ENCODE measurements at places on chromosomes 5 and 9.
A peak's percentile ranks its signal among the peaks of the same experiment; 100 is the strongest.

- DNase-seq, result peak; percentile 74
- no peaks in the 10 kb centered on the region for H3K27me3 ChIP-seq
- H3K4me1 ChIP-seq, result peaks cover 77% of the 10 kb centered on the region
- peaks cover 26% of the 10 kb centered on the region for H3K36me3 ChIP-seq
- H3K4me3 ChIP-seq, result peak overlapping the region; percentile 88
- peak overlapping the region; percentile 96 for H3K27ac ChIP-seq
Measured at GRCh38 chr9:131734165-131734610, 5.7 kb downstream of the RAPGEF1 start.

GRCh38 chr9:13278023-13278367 lies 1.5 kb downstream of the MPDZ start:
- peaks cover 11% of the 10 kb centered on the region for H3K27me3 ChIP-seq
- H3K36me3 ChIP-seq, result no peaks in the 10 kb centered on the region
- no peak overlapping the region for H3K4me3 ChIP-seq
- DNase-seq, result no peak
- no peak overlapping the region for H3K27ac ChIP-seq

DNA sequence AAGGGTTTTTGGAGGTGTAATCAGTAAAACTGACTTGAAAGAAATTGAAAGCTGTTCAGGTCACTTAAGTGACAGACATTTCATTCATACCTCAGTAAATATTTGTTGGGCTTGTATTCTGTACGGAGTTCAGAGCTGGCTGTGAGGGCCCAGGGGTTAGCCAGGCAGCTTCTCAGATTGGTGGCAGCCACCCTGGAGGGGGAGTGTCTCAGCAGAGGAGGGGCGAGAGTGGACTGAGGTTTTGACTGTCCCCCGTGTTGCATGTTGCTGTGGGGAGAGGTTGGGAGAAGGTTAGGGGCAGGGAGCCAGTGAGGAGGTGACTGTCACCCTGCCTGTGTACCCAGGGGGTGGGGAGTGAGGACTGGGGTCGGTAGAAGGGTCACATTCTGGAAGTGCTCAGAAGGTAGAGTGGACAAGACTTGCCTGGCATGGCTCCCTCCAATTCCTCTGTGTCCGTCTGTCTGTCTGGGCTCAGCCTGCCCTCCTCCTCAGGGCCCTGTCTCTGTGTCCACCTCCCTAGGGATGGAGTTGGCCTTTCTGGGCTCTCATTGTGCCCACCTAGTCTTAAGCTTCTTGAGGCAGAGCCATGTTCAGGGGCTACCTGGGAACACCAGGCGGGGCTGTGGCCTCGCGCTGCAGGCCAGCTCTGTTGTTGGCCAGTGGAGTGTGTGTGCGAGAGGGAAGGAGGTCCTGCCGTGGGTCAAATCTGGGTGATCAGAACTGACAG lies 4.4 kb downstream of the PHF2 start:
- peaks cover 13% of the 10 kb centered on the region for H3K4me1 ChIP-seq
- H3K4me3 ChIP-seq, result no peak overlapping the region
- H3K36me3 ChIP-seq, result peaks cover 21% of the 10 kb centered on the region
- no peaks in the 10 kb centered on the region for H3K27me3 ChIP-seq
- no peak overlapping the region for H3K27ac ChIP-seq
- DNase-seq, result peak; percentile 33

DNA sequence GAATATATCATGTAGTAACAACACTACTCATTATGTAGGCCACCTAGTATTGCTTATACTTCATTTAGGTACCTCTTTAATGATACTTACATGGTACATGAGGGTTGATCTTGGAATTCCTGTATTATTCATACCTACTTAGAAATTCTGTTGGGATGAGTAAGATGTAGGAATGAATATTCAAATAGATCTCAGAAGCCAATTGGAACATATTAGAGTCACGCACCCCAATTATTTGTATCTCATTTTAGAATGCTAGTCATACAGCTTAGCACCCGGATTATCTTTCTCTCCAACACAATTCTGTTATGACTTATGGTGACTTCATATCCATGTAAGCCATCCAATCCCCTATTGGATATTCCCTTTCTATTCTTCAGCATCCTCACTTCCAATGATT lies 106.7 kb upstream of the SH3GL2 start:
- H3K36me3 ChIP-seq, result no peaks in the 10 kb centered on the region
- H3K27ac ChIP-seq, result no peak overlapping the region
- no peaks in the 10 kb centered on the region for H3K4me1 ChIP-seq
- no peak overlapping the region for H3K4me3 ChIP-seq
- DNase-seq, result no peak

- no peaks in the 10 kb centered on the region for H3K27me3 ChIP-seq
- no peak for DNase-seq
- no peaks in the 10 kb centered on the region for H3K4me1 ChIP-seq
Measured at GRCh38 chr5:139725073-139725830, 70.4 kb upstream of the PSD2 start.

GRCh38 chr5:142079306-142079721 lies 29.3 kb upstream of the NDFIP1 start:
- peaks cover 10% of the 10 kb centered on the region for H3K4me1 ChIP-seq
- H3K4me3 ChIP-seq, result no peak overlapping the region
- no peak for DNase-seq
- no peak overlapping the region for H3K27ac ChIP-seq
- H3K27me3 ChIP-seq, result peaks cover 6% of the 10 kb centered on the region

DNA sequence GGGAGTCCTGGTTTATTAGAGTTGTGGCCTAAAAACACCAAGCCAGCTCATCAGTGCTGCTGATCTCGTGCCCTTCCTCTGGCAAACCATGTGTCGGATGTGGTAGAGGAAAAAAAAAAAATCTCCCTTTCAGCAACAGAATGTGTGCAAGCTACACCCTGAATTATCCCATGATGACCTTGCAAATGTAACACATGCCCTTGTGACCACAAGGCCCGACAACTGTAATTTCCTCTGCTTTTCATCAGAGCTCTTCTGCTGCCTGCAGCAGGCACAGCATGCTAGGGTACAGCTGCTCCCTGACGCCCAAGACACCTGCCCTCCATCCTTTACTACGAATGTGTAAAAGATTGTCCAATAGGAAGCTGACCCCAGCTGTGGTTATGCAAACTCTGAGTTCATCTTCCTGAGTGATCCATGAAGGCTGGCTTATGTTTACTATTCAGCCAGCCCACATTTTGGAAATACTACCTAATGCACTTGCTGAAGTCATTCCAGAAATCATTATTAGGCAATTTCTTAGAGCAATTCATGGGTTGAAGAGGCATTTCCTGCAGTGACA lies 14.6 kb upstream of the BNC2 start:
- H3K27ac ChIP-seq, result no peak overlapping the region
- DNase-seq, result no peak
- no peak overlapping the region for H3K4me3 ChIP-seq
- no peaks in the 10 kb centered on the region for H3K36me3 ChIP-seq
- H3K4me1 ChIP-seq, result peaks cover 3% of the 10 kb centered on the region

DNA sequence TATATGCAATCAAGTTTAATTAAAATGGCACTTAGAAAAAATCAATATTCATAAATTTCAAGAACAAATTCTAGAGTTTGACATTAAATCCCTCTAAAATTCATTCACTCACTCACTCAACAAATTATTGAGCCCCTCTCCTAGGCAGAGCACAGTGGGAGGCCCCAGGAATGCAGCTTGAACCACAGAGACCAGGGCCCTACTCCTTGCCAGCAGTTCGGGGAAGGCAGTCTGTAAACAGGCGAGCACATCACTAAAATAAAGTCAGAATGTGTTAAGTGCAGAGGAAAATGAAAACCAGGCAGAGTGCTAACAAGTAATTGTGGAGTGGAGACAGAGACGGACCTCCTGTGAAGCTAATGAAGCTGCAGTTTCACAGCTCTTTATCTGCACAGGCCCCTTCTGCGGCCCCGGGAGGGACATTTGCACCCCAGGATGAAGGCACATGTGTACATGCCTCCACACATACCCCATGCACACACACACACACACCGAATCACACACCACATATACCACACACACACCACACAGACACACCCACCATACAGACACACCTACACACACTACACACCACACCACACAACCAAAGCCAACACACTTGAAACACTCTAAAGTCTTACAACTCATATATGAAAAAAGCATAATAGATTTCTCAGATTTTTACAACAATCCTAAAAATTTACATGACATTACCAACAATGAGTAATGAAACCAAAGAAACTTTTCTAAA lies 40.5 kb downstream of the BHMT start:
- DNase-seq, result no peak
- no peaks in the 10 kb centered on the region for H3K4me1 ChIP-seq
- peaks cover 2% of the 10 kb centered on the region for H3K27me3 ChIP-seq
- no peak overlapping the region for H3K4me3 ChIP-seq
- no peaks in the 10 kb centered on the region for H3K36me3 ChIP-seq

GRCh38 chr9:99718631-99719030 lies 103.1 kb upstream of the NR4A3 start:
- H3K4me1 ChIP-seq, result peaks cover 40% of the 10 kb centered on the region
- no peak for DNase-seq
- no peaks in the 10 kb centered on the region for H3K27me3 ChIP-seq

GRCh38 chr5:37846786-37847310 lies 7.0 kb upstream of the GDNF start:
- H3K4me1 ChIP-seq, result peaks cover 3% of the 10 kb centered on the region
- no peak overlapping the region for H3K27ac ChIP-seq
- H3K4me3 ChIP-seq, result no peak overlapping the region
- no peaks in the 10 kb centered on the region for H3K36me3 ChIP-seq
- peaks cover 52% of the 10 kb centered on the region for H3K27me3 ChIP-seq

GRCh38 chr9:70805949-70806348 lies 315.5 kb downstream of the TRPM3 start:
- no peak for DNase-seq
- no peak overlapping the region for H3K27ac ChIP-seq
- peaks cover 3% of the 10 kb centered on the region for H3K27me3 ChIP-seq

DNA sequence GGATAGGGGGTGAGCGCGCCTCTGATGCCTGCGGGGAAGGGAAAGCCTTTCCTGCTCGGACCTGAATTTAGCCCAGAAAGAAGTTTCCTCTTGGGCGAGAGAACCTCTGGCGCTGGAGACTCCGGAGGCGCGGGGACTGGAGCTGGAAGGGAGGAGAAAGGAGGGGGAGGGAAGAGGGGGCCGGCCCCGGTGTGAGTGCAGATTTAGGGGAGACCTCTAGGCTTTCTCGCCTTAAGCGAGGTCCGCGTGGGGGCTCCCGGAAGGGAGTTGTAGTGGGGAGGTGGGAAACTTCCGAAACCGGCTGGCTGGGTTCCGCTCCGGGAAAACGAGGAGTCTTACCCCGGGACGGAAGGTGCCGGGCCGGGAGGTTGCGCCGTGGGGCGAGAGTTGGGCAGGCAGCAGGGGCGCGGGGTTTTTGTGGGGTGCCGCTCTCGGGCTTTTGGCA lies 1.3 kb downstream of the PCSK5 start:
- peaks cover 14% of the 10 kb centered on the region for H3K4me1 ChIP-seq
- peaks cover 49% of the 10 kb centered on the region for H3K27me3 ChIP-seq
- peak overlapping the region; percentile 79 for H3K4me3 ChIP-seq
- H3K36me3 ChIP-seq, result no peaks in the 10 kb centered on the region
- H3K27ac ChIP-seq, result no peak overlapping the region

DNA sequence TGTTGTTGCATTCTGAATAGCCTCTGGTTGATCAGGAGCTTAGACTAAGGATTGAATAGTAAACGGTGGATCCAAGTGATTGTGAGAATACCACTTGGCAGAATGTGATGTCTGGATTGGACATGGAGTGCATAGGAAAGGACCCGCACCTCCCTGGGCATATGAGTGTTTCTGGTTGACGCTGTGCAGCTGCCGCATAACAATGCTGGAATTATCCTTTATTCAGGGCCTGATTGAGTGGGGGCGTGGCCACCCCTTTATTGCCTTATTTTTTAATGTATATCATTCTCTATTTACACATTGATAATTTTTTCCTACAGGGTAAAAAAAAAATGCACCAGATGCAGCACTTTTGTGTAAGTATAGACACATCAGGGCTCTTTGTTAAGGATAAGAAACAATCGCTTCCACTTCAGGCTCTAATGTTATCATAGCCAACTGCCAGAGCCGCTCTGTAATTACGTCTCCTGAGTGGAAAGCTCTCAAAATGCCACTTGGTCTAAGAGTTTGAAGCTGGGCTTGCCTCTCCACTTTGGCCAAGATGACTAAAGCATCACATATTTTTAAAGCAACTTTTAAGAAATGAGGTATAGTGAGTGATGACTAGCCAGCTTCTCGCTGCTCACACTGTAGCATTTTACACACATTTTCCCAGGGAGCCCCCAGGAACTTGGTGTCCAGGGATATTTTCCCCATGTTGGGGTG lies 5.7 kb downstream of the FGD3 start:
- H3K27ac ChIP-seq, result peak overlapping the region; percentile 90
- DNase-seq, result no peak
- no peaks in the 10 kb centered on the region for H3K36me3 ChIP-seq

- peaks cover 42% of the 10 kb centered on the region for H3K27me3 ChIP-seq
- H3K36me3 ChIP-seq, result no peaks in the 10 kb centered on the region
- no peak for DNase-seq
Measured at GRCh38 chr9:76701441-76702039, 62.7 kb upstream of the PCA3 start.

DNA sequence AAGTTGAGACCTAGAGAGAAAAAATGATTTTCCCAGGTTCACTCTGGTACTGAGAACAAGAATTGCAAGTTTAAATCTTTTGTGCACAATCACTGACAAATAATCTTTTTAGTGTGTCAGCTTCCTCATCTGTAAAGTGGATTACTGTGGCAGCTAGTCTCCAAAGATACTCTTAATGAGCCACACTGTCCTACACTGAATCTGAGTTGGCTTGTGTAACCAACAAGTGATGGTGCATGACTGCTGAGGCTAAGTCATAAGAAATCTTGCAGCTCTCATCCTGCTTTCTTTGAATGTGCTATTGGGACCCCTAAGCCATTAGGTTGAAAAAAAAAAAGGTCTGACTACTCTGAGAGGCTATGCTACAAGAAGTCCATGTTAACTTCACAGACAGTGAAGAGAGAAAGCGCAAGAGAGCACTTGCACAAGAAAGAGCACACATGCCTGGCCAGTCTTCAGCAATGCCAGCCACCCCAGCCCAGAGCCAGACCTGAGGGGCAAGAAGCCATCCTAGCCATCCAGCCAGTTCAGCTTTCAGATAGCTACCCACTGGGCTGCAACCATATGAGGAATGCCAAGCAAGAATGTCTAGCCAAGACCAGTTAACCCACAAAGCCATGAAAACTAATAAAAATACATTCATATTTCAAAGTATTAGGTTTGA lies 419.4 kb downstream of the RAB3C start:
- no peak for DNase-seq
- H3K36me3 ChIP-seq, result peaks cover 15% of the 10 kb centered on the region
- H3K4me3 ChIP-seq, result no peak overlapping the region
- H3K27ac ChIP-seq, result no peak overlapping the region

DNA sequence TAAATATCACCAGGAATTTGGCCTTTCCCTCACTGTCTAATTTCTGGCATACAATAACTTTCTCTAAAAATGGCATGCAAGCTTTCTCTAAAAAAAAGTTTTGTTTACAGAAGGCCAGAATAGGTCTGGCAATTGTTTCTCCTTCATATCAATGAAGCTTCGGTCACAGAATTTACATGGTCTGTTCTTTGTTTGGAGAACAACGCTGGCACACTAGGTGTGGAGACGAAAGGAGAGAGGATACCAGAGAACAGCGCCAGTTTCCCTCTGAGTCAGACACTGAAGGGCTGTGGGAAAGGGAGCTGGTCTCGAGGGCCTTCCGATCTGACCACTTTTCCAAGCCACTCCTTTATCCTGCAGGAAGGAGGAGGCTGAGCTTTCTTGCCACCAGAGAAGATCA lies 60.1 kb upstream of the ITGA1 start:
- no peak for DNase-seq
- H3K4me3 ChIP-seq, result no peak overlapping the region
- H3K27ac ChIP-seq, result peak overlapping the region; percentile 69
- H3K4me1 ChIP-seq, result peaks cover 62% of the 10 kb centered on the region
- H3K27me3 ChIP-seq, result no peaks in the 10 kb centered on the region

- no peak for DNase-seq
- no peak overlapping the region for H3K27ac ChIP-seq
- H3K4me1 ChIP-seq, result peaks cover 36% of the 10 kb centered on the region
- H3K4me3 ChIP-seq, result no peak overlapping the region
- peaks cover 5% of the 10 kb centered on the region for H3K27me3 ChIP-seq
Measured at GRCh38 chr5:68421485-68422220, 206.1 kb downstream of the PIK3R1 start.

Measured in activated CD8-positive, alpha-beta memory T cell treated with anti-CD3 and anti-CD28 coated beads, Interleukin-2, amount 10 ng/mL, durations not matched to agents 7 days and 5 days (primary cell).